ENCODE measurements at places on chromosomes 1 and 21. TPM values are rescaled to one million over a fixed set of nuclear protein-coding genes. Genes with fewer than 3 reads are reported as not detected.

The NUDT4B gene
- polyA plus RNA-seq: 3.9 TPM

The FMN2 gene
- 6.5 TPM for polyA plus RNA-seq

The ZC3H11A gene
- polyA plus RNA-seq: 136 TPM

The SYDE2 gene
- 10.4 TPM for polyA plus RNA-seq

Measured in renal pelvis (tissue), 12 donors.